ENCODE measurements at places on chromosomes 12 and 14.

DNA sequence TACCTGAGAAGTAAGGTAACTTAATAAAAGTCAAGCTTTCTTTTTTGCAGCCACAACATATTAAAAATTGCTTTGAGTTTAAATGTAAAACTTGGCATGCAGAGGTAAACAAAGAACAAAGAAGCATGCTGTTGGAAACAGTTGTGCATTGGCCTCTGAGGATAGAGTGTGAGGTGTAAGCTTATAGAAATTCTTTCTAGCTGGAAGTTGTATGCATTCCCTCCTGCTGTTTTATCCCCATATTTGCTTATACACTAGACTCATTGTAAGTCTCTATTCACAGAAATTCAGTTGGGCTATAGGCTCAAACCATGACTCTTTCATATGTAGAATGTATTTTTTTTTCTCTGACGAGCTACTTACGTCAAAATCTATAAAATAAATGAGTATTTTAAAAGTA is 316.3 kb downstream of the SLC6A15 start:
- DNase-seq: no peak

GRCh38 chr14:25953532-25954139 is 644.2 kb downstream of the NOVA1 start:
- DNase-seq: no peak

- no peak for DNase-seq
These were observed 9.3 kb upstream of the ACOT6 start for GRCh38 chr14:73602994-73603393.

DNA sequence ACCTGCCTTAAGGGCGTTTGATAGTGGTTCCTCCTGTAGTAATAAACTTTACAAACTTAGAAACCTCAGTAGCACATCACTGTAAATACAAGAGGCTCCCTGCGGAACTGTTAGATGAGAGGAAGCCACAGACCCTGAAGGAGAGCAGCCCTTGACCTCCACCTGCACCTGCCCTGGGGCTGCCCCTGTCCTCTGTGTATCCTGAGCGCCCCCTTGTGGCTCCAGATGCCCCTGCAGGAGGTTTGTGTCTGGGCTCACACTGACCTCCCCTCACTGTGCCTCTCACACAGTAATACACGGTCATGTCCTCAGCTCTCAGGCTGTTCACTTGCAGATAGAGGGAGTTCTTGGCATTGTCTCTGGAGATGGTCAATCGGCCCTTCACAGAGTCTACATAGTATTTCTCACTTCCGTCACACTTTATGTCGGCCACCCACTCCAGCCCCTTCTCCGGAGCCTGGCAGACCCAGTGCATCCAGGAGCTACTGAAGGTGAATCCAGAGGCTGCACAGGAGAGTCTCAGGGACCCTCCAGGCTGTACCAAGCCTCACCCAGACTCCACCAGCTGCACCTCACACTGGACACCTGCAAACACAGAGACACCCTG is 1059.8 kb downstream of the TMEM121 start:
- DNase-seq: no peak

DNA sequence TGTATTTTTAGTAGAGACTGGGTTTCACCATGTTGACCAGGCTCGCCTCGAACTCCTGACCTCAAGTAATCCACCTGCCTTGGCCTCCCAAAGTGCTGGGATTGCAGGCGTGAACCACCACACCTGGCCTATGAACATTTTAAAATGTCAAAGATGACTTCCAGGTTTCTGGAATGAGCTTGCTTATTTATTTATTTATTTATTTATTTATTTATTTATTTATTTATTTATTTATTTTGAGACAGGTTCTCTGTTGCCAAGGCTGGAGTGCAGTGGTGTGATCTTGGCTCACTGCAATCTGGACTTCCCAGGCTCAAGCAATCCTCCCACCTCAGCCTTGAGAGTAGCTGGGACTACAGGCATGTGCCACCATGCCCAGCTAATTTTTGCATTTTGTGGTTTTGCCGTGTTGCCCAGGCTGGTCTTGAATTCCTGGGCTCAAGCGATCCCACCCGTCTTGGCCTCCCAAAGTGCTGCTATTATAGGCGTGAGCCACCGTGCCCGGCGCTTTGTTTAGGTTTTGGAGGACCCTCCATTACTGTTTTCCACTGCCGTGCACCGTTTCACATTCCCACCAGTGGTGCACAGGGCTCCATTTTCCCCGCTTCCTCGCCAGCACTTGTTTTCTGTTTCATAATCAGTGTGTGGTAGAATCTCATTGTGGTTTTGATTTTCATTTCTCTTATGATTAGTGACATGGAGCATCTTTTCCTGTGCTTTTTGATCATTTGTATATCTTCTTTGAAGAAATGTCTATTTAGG is 6.4 kb upstream of the CFAP251 start:
- DNase-seq: no peak

DNA sequence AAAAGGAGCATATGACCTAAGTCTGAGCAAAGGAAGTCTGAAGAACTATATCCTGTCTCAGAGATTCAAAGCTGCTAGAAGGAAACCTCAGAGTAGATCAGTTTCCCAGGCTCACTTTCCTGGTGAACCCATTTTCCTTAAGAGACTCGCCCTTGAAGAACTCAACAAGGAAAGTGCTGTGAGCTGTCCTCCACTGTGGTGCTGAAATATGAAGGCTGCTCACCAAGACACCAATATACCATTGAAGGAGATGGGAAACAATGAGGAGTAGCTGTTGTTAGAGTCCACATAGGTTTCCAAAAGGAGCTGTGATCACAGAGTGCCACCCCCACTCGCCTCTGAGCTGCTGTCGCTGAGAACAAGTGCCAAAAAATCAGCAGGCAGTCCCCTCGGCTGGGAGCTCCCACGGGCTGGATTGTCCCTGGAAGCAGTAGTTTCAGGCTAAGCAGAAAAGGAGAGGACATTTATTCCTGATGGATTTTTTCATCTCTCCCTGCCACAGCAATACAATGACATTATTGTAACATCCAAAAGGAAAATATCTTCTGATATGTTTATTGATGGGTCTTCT is 282.1 kb downstream of the RPS29 start:
- no peak for DNase-seq

DNA sequence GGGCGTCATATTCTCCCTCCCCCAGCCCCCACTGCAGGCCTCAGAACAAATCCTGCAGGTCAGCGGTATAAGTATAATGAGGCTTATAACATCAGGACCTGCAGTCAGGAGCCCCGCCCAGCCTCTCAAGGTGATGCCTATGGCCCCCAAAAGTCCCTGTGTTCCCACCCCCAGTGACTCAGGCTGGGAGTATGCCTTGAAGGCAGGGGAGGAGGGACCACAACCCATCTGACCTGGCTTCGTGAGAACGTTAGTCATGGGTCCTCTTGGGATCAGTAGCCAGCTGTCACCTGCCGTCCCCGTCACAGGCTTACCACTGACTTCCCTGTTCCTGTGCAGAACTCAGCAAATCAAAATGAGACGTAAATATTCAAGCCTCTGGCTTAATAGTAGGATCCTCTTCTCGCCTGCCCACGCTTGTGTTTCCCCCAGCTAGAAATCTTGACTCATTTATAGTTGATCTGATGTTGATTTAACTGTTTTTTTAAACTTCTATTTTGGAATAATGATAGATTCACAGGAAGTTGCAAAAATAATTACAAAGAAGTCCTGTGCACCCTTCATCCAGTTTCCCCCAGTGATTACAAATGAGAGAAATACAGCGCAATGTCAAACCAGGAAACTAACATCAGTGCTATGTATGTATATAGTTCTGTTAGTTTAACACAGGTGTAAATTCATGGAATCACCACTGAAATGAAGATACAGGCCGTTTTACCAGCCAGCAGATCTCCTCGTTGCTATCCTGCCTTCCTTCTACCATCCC is 107.5 kb downstream of the ADGRD1 start:
- DNase-seq: no peak

GRCh38 chr12:115646210-115646609 is 631.3 kb downstream of the MED13L start:
- no peak for DNase-seq

DNA sequence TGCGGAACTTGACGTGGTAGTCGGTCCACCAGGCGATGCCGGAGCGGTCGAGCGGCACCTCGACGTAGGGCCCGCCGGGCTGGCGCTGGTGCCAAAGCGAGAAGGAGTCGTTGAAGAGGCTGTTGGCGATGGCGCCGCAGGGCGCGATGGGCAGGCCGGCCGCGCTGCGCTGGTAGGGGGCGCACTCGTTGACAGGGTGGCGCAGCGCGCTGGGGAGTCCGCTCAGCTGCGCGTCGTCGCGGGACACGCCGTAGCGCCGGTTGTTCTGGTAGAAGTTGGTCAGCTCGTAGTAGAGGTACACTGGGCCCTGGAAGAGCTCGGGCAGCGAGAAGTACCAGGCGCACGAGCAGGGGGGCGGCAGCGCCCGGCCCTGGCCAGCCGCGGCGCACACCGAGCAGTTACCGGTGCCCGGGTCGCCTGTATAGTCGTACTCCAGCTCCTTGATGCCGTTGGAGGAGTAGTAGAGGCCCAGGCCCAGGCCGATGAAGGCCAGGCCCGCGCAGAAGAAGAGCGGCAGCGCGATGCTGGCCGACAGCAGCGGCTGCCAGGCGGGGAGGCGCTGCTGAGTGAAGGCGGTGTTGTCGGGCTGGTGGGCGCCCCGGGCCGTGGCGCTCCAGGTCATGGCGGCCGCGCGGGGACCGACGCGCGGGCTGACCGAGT is 482 bp downstream of the TMEM30B start:
- DNase-seq: no peak

DNA sequence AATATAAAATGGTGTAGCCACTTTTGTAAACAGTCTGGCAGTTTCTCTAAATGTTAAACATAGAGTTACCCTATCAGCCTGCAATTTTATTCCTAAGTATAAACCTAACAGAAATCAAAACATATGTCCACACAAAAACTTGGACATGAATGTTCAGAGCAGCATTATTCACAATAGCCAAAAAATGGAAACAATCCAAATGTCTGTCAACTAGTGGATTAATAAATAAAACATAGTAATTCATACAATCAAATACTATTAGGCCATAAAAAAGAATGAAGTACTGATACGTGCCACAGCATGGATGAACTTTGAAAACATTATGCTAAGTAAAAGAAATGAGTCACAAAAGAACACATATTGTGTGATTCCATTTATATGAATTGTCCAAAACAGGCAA is 196.5 kb downstream of the NUAK1 start:
- DNase-seq: no peak

DNA sequence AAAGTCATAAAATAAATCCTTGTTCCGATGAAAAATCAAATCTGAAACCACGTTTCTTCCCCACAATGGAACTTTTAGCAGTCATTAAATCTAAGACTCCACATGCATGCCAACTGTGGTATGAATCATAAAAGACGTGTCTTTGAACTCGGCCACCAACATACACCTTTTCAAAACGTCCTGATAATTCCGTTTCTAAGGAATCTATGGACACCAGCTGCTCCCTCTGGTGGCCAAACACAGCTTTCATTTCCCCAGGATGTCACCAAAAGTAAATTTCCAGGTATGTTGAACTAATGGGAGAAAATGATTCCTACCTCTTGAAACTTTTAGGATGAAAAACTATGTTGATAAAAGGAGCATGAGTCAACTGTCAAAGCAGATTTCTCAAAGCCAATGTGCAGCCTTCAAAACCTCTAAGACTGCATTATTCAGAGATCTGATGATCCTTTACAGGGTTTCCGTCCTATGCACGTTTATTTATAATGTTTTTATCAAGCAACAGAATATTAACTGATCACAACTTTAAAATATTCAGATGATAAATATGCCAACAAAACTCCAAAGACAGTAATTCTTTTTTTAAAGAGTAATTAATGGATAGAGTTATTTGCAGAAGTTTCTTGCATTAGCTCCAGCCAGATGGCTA is 96.2 kb downstream of the CIT start:
- no peak for DNase-seq

DNA sequence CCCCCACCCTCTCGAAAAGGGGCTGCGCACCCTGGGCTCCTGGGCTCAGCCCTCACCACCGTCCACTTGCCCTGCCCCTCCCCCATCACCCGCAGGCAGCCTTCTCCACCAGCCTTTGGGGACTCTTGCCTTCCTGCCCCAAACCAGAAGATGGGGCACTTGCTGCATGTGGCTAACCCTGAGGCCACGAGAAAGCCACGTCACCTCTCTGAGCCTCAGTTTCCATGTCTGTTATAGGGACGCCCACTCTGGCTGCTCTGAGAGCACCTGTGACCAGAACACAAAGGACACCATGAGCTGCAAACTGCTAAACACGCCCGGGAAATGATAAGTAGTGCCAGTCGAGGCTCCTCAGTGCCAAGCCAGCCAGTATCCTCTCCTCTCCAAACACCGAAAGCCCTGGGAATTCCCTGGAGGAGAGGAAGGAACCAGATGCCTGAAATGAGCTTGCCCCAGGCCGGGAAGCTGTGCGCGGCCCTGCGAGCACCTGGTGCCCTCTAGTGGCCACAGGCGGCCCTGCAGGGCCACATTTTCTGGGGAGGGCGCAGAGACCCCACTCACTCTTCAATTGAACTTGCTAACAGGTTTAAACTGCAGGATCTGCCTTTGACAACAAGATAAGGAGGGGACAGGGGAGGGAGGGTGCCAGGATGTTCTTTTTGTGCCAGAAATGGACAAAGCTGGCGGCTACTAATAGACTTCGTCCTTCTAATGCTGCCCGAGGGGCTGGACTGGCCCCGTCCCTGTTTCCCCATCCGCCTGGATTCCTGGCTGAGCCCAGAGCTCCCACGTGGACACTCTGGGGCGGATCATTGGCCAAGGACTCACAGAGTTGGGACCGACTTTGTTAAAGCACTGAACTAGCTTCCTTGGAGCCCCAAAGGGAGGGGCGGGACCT is 10.2 kb upstream of the SERPINA9 start:
- DNase-seq: no peak

DNA sequence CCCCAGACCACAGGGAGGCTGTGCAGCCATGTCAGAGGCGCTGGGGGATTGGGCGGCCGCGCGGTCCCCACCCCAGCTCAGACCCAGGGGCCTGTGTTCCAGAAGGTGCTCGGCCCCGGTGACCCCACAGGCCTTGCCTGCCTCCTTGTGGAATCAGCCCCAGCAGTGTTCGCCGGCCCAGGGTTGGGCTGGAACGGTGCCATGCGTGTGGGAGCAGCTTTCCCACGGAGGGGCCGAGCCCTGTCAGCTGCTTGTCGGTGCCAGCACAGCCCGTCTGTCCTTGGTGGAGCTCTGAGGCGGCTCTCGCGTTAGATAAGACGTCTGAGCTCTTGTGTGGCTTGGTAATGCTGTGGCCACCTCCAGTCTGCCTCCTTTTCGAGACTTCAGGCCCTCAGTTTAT is 8.5 kb downstream of the ZFYVE21 start:
- DNase-seq: no peak

DNA sequence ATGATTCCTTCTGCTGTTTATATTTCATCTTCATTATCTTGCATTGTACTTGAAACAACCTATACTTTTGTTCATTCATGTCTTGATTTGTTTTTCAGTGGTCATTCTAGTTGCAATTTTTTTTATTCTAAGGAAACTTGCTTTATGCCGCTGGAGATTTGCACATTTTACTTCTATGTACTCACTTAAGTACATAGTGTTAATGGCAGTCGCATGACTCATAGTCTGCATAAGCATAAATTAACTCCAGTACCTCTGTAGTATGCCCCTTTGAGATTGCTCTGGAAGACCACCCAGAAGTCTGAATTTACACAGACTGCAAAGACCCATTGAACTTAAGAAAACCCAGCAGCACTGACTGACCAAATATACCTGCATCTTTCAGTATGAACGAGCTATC is 77.0 kb downstream of the MSRB3 start:
- no peak for DNase-seq

- DNase-seq: no peak
These were observed 103.7 kb downstream of the DYRK2 start for GRCh38 chr12:67752226-67752732.

- DNase-seq: peak; percentile 29
These were observed 3.3 kb downstream of the COL2A1 start for GRCh38 chr12:48000878-48001504.
